ENCODE measurements at places on chromosomes 2 and 18.

GRCh38 chr2:137857881-137858280 is 106.4 kb upstream of the HNMT start:
- no peak for DNase-seq

- no peak for DNase-seq
These were observed 21.7 kb downstream of the MIB1 start for GRCh38 chr18:21762181-21762772.

DNA sequence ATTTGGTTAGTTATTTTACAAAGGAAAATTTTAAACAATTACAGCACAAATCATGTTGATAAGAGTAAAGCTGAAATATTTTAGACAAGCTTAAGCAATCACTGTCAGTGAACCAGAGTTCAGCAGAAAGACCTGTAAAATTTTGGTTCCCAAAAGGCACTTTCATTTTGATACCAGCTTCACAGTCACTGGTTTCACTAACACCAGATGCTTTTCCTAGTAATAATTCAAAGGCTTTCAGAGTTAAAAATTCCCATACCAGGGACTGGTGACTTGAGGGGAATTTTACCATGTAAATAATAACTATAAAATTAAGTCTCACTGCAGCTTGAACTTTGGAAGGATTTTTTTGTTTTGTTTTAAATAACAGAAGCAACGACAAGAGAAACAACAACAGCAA is 102.3 kb upstream of the CD302 start:
- DNase-seq: no peak

GRCh38 chr18:53142005-53142404 is 802.0 kb downstream of the DCC start:
- DNase-seq: no peak

GRCh38 chr2:148528356-148529064 is 116.0 kb upstream of the EPC2 start:
- no peak for DNase-seq

DNA sequence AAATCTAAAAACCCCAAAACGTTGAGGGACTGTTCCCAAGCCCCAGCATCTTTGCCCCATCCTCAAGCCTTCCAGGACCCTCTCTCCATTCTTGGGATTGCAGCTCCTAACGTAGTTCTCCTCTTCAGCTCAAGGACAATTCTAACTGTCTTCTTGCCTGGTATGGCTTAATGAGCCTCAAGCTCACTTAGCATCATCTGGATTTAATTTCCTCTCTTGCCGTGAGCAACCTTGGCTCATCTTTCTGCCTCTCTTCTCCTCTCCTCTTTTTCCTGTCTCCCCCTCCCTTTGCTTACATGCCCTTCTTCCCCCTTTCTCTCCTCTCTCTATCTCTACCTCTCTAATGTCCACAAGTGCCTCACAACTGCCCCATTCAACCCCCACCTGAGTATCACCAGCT is 44.2 kb downstream of the TACR1 start:
- DNase-seq: no peak

DNA sequence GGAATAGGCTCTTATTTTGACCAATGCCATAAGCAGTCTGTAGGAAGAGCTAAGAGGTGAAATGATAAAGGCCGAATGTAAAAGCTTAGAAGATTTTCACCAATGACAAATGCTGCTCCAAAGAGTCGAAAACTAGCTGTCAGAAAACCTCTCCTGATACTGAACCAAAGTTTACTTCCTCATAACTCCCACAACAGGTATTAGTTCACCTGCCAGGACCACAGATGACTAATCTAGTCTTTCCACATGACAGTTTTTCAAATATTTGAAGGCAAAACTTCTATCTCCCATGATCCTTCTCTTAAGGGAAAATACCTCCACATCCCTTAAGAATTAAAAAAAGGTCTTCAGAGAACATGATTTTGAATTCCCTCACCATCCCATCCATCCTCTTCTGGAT is 473.2 kb upstream of the SPHKAP start:
- no peak for DNase-seq

DNA sequence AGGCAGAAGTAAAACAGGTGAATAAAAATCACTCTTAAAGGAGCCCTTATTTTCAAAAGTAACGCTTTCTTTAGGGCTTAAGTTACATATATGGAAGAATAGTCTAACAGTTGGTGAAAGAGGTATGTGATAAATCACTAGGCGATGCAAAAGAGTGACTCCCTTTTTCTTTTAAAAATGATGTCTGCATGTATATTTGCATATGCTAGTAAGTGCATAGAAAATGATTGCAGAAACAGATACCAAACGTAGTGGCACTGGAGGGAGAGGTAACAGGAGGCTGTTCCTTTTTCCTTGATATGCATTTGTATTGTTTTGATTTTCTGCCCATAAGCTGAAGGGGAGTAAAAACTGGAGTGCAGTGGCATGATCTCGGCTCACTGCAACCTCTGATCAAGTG is 158.3 kb downstream of the PRPF40A start:
- DNase-seq: no peak

DNA sequence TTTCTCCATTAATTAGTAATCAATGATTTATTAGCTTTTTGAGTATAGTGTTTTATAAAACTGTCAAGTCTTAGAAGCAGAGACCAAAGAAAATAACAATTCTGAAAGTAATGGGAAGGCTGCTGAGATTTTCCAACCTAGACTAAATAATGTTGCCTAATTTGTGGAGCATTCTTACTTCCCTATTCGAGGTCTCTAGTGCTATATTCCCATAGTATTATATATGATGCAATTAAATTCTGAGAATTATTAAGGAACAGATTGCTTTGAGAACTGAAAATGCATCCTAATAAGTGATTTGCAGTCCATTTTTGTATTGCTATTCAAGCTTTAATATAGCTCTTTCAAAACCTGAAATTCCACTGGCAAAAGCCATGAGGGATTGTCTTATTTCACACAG is 27.7 kb upstream of the DOCK10 start:
- no peak for DNase-seq

- no peak for DNase-seq
These were observed 223.6 kb downstream of the LRRTM1 start for GRCh38 chr2:80080957-80081356.

GRCh38 chr2:94762600-94762999 is 108.6 kb upstream of the TEKT4 start:
- DNase-seq: no peak

- DNase-seq: no peak
These were observed 54.5 kb upstream of the NEMP2 start for GRCh38 chr2:190589008-190589407.

DNA sequence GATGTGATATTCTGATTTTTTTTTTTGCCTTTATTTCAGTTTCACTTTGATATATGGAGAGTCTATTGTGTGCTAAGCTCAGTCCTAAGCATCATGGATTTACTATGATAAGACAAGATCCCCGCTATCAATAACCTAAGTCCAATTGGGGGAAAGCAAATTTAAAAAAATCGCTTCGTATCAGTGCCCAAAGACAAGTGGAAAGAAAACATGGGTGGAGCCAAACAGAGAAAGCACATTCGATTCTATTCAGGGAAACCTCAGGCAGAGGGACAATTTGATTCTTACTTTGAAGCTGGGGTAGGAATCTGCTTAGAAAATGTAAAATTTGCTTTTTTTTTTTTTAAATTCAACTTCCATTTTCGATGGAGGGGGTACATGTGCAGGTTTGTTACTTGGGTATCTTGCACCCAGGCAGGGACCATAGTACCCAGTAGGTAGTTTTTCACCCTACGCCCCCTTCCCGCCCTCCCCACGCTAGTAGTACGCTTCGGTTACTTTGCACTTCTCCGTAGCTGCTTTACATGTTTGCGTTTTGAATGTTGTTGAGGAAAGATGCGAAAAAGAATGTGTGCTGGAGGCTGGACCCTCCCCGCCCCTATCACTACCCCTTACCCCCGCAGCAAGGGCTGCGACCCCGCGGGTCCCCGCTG is 12.4 kb downstream of the KIF5C start:
- DNase-seq: no peak

DNA sequence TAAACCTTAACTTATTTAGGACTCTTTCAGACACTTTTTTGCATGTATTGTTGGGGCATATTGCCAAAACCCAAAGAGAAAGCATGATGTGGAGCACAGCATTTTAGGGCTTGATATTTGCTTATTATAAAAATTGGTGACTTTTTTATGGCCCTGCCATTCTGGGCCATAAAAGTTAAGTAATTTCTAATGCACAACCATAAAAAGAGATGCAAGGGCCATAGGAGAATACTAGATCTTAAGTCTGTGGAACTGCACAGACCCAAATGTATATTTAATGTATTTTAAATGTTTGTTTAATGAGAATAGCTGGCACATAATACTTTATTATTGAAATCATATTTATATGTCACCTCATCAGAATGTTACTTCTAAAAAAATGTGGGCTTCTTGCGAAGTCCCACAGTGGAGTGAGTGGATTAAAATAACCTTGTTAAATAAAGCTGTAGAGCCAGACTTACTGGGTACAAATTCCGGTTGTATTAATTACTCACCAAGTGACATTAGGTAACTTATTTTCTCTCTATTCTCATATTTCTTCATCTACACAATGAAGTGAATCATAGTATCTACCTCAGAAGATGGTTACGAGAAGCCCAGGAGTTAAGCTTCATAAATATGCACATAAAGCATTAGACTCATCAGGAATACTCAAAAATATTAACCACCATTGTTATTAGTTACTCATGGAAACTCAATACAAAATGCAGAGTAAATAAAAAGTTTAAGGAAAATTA is 52.2 kb downstream of the HNMT start:
- DNase-seq: no peak

- no peak for DNase-seq
These were observed 87.3 kb upstream of the LCLAT1 start for GRCh38 chr2:30359644-30360167.

DNA sequence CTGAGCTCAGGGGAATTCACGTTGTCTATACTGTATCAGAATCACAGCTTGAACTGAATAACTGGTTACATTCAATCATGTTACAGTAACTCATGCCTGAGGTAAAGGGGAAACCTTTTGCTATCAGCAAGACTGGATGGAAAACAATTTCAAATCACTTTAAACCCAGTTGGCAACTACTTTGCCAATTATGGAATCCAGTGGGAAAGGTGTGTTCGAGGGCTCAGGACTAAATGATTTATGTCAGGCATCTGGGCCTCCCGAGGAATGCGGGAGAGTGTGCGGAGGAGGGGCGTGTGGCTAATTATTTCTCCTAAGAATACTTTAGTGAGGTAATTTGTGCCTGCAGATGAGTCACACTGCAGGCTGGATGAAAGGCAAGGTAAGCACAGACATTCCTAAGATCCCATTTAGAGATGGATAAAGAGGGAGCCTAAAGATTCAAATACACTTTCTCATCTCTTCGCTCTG is 100.1 kb downstream of the HRH4 start:
- DNase-seq: no peak

DNA sequence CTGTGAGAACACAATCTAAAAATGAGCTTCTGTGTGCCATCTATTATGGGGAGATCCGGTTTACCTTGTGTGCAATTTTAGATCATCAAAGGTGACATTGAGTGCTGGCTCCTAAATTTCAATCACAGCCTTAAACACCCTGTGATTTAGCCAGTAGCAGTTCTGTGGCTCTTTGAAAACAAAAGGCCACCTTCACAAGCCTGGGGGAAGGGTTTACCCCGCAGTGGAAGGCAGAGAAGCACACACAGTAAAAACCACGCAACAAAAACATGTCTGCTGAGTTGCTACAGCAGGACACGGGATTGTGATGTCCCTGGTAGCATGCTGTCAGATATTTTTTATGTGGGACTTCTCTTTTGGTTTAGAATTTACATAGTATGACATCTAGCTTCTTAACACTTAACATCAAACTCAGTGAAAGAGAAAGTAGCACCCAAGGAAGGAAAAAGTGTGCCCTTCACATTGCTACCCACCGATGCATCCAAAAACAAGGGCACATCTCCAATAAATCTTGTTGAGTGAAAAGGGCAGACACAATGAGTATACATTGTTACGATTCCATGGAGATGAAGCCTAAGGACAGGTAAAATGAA is 56.1 kb upstream of the RNF152 start:
- no peak for DNase-seq

DNA sequence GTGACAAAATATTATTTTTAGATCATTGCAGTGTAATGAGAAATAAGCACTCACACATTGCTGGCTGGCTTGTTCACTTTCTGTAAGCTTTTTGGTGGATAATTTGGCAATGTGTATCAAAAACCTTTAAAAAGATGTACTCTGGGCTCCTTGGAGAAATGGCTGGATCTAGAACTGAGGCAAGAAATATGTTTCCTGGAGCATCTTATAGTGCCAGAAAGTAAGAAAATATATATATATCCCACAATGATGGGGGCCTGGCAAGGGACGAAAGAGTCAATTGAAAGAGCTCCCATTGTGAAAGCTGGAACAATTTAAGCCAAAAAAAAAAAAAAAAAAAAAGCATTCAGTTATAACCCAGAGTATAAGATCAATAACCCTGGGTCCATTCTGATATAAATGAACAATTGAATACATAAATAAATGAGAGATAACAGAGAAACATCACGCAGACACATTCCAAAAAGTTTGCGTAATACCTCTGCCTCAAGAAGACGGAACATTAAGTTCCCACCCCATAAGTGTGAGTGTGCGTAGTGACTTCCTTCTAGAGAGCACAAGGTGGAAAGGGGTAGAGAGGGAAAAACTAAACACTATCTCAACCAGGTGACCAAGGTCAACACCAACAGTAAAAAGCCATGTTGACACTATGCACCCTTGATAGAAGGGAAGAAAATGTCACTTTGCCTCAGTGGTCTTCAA is 77.5 kb downstream of the BIN1 start:
- no peak for DNase-seq

- DNase-seq: peak; percentile 89
These were observed 1775.5 kb upstream of the CELF4 start for GRCh38 chr18:39341129-39341528.

- DNase-seq: no peak
These were observed 22.1 kb upstream of the ASB1 start for GRCh38 chr2:238404406-238405216.

DNA sequence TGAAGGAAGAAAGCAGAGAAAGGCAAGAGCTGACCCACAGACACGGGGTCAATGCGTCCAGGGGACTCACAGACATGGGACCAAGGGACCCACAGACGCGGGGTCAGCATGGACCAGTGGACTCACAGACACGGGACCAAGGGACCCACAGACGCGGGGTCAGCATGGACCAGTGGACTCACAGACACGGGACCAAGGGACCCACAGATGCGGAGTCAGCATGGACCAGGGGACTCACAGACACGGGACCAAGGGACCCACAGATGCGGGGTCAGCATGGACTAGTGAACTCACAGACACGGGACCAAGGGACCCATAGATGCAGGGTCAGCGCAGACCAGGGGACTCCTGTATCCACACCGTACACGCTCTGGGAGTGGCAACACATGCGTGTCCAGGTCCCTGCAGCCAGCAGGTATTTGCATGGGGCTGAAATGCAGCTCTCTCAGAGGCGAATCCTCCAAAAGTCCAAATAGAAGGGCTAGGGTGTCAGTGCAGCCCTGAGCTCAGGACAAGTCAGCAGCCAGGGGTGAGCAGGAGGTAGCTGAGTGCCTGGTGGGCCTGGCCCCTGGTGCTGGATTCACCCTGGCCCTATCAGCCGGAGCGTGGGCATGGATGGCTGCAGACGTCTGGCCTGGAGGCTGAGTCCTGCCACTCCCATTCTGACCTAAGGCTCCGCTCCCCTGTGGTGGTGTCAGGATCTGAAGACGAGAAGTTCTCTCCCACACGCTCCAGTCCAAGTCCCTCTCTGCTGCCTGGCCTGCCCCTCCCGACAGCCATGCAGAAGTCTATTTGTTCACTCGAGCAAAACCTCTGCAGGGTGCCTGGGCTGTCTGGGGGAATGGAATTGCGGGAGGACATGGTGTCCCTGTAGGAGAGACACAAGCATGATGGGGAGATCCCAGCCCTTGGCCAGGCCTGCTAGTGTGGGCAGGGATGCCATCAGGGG is 28.5 kb downstream of the TMEM18 start:
- DNase-seq: no peak

GRCh38 chr2:116141891-116142474 is 1672.5 kb upstream of the DDX18 start:
- no peak for DNase-seq

- no peak for DNase-seq
These were observed 65.5 kb upstream of the HK2 start for GRCh38 chr2:74768401-74768914.
